ENCODE measurements at places on chromosomes 6 and 20. TPM values are rescaled to one million over a fixed set of nuclear protein-coding genes. Genes with fewer than 3 reads are reported as not detected.

- no peak for DNase-seq
These were observed 691 bp downstream of the ATRN start for GRCh38 chr20:3471397-3472021.

GRCh38 chr6:53526000-53526399 lies 18.9 kb downstream of the GCLC start:
- no peak for DNase-seq

DNA sequence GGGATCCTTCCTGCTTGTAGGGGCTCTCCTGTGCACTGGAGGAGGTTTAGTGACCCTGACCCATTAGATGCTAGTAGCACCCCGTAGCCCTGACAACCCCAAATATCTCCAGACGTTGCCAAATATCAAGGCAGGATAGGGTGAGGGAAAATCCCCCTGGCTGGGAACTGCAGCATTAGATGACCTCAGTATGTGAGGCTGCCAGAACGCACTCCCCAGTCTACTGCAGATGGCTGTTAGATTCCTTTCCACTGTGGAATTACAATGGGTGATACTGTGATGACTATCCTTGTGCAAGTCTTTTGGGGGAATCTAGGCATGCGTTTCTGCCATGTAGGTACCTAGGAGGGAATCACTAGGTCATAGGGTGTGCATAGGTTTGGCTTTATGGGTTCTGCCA lies 226.3 kb upstream of the KCNG1 start:
- no peak for DNase-seq

SIRPA gene
- total RNA-seq = 16.2 TPM

- no peak for DNase-seq
These were observed 268.5 kb upstream of the ECI2 start for GRCh38 chr6:4403828-4404227.

DNA sequence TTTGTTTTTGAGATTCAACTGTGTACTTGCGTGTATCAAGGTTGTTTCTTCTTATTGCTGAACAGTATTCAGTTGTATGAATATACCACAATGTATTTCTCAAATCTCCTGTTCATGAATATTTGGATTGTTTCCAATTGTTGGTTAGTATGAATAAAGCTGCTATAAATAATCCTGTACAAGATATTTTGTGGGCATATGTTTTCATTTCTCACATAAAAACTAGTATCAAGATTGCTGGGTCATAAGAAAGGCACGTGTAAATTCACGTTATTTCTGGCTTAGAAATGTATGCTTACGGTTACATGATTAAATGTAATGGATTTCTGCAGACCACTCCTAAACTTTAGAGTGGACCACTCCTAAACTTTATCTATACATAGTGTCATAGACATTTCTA lies 96.6 kb downstream of the BTBD3 start:
- DNase-seq = no peak

DNA sequence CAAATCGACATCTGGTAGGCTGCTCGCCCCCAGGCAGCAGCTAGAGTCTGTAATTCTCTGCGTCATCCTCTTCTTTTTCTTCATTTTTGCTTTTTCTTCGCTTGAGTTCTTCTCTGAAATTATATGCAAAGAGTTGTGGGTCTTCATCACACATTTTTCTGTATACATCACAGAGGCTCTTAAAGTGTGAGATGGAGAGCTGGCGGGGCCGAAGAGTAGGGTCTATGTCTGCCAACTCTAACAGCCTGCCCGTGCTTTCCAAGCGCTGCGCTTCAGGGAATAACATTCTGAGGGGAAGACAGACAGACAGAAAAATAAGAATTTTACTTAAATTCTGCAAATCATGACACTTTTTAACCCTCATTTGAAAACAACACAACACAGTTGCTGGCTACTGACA lies 6.0 kb upstream of the CLDN20 start:
- no peak for DNase-seq

DNA sequence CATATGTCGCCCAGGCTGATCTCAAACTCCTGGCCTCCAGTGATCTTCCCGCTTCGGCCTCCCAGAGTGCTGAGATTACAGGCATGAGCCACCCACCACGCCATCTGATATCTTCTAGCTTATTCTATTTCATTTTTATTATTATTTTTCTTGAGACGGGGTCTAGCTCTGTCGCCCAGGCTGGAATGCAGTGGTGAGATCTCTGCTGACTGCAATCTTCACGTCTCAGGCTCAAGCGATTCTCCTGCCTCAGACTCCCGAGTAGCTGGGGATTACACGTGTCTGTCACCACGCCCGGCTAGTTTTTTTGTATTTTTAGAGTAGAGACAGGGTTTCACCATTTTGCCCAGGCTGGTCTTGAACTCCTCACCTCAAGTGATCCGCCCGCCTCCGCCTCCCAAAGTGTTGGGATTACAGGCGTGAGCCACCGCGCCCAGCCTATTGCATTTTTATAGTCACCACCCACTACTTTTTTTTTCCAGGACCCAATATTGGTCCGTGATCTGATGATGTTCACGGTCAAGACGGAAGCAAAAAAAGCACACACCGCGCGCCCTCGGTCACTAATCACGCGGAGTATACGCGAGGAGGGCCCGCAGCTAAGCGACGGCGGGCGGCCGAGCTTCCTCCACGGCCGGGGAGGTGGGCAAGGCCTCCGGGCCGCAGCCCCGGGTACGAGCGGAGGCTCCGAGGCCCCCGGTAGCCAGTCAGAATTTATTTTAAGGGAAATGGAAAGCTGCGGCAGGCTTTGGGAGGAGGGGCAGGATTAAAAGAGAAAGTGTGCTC lies 1.1 kb upstream of the LSM14B start:
- no peak for DNase-seq

DNA sequence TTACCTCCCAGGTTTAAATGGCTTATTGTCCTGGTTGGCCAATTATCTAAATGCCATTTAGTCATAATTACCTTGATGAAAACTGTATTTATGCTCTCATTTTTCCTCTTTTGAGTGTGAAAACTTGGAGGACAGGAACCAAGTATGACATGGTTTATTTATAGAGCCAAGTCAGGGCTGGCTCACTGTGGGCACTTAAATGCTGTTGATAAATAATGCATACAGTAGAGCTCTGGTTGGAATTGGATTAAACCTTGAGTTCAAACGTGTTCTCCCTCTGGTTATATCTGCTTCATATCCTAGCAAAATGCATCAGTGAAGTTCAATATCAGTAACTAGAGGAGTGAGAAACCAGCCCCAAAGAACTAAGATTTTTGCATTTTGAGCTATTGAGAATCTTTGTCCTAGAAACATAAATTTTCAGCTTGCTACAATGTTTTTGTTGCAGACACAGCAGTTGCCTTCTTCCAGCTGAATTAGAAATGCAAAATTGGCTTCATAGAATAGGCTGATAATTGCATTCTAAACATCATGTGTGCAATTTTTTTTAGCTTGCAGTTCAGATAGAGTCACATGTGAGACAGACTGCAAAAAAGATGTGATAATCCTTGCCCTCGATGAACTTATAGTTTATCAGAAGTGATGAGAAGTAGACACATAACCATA lies 255.8 kb downstream of the BTBD3 start:
- DNase-seq = no peak

All from progenitor cell of endocrine pancreas (in vitro differentiated cells).